Stimulated activated naive CD4-positive, alpha-beta T cell treated with Interleukin-2 at 50 U/mL for 16 hours (primary cell): ENCODE measurements at places on chromosomes 11 and 22.
A peak's percentile ranks its signal among the peaks of the same experiment; 100 is the strongest.

DNA sequence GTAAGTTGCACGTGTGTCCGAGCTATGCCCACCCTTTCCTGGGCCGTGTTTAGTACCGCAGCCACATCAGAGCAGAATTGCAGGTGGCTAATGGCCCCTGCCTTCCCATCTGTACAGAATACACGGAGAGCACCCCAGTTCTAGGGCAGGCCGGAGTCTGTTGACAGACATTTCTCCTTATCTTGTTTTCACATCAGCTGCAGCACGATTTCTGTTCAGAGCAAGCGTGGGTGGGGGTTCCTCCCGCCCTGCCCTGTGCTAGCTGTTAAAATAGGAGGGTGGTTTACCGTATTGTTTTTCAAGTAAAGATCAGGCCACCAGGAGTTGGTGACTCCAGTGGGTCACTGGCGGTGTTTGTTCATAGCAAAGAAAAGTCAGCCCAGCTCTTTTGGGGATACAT lies 41.1 kb downstream of the UBASH3B start:
- peak; percentile 69 for DNase-seq

DNA sequence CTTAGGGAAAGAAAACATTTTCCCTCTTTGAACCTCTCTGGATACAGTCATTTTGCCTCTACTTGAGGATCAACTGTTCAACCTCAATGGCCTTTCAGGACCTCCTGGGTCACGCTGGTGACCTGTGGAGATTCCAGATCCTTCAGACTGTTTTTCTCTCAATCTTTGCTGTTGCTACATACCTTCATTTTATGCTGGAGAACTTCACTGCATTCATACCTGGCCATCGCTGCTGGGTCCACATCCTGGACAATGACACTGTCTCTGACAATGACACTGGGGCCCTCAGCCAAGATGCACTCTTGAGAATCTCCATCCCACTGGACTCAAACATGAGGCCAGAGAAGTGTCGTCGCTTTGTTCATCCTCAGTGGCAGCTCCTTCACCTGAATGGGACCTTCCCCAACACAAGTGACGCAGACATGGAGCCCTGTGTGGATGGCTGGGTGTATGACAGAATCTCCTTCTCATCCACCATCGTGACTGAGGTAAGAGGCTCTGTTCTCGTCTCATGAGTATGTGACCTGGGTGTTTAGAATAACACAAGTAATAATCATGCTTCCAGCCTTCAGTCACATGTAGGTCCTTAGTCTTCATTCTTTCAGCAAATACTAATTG lies 495 bp downstream of the SLC22A9 start:
- DNase-seq: no peak

- DNase-seq: no peak
Measured at GRCh38 chr11:96035031-96035739, 111.3 kb upstream of the MTMR2 start.

DNA sequence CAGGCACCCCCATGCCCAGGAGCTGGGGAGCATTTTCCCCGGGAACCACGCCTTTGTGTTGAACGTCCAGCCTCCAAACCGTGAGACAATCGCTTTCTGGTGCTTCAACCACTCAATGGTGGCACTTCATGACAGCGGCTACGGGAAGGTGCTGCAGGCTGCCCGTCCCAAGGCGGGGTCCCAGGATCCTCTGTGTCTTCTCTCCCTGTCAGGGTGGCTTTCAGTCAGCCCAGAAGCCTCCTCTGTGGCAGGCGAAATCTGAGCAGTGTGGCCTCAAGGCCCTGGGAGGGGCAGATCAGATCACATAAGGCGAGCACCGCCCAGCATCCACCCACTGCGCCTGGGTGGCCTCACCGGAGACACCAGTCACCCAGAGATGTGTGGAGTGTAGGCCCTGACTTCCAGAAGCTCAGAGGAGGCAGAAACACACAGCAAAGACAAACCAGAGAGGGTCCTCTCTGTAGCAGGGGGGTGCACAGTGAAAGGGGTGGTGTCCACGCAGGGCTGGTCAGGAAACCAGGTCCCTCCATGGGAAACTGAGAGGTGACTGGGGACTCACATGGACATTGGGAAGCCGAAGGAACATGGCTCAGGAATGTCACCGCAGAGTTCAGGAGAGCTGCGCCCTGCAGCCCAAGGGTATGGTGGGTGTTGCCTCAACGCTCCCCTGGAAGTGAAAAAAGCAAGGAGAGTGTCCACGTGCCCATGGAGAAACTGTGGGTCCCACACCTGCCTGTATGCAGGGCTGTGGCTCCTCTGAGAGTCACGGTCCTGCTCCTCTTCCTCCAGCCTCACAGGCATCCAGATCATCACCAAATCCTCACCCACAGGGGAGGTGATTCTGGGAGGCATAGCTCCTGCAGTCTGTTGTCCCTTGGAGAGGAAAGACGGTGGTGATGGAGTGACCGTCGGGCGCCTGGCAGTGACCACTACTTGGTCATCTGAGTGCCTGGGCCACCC lies 1420.7 kb downstream of the TBC1D22A start:
- DNase-seq: no peak

GRCh38 chr11:1844221-1845094 lies 5.7 kb downstream of the TNNI2 start:
- DNase-seq: peak; percentile 26

- DNase-seq: no peak
Measured at GRCh38 chr11:120211522-120212258, 858 bp downstream of the OAF start.

DNA sequence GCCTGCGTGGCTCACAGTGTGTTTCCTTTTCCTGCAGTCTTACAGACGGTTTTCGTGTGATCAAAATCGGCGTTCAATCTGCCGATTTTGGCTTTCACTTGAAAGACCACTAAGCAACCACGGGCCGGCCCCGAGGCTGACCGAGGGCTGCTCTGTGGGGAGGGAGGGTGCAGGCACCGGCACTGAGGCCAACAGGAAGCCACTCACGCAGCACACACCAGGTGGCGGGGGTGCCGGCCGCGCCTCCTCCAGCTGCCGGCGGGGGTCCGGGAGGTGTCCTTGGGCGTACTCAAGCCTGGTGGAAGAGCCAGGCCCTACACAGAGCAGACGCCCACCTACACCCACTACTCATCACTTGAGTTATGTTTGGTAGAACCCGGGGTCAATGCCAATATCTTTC lies 14.3 kb downstream of the TOLLIP start:
- DNase-seq: no peak

GRCh38 chr11:75100314-75100713 lies 3.6 kb upstream of the OR2AT4 start:
- peak; percentile 22 for DNase-seq

GRCh38 chr11:68959465-68960293 lies 21.1 kb downstream of the MRGPRD start:
- no peak for DNase-seq

- no peak for DNase-seq
Measured at GRCh38 chr11:46514370-46514769, 79.5 kb downstream of the AMBRA1 start.

- no peak for DNase-seq
Measured at GRCh38 chr11:114193730-114194679, 102.2 kb upstream of the NNMT start.

DNA sequence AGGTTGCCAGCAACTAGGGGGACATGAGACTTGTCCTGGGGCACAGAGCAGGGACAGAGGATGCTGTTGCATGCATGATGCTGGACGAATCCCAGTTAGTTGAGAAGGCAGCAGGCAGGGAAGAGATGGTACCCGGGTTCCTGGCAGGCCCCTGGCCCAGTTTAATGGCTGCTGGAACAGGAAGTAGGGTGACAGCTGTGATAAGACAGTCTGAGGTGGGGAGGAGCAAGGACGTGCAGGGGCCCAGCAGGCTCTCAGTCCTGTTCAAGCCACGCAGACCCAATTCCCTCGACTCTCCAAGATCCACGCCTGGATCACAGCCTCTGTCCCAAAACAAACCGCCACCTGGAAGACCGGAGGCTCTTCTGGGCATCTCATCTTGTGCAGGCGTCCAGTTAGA lies 32.0 kb downstream of the LRRC10B start:
- no peak for DNase-seq

DNA sequence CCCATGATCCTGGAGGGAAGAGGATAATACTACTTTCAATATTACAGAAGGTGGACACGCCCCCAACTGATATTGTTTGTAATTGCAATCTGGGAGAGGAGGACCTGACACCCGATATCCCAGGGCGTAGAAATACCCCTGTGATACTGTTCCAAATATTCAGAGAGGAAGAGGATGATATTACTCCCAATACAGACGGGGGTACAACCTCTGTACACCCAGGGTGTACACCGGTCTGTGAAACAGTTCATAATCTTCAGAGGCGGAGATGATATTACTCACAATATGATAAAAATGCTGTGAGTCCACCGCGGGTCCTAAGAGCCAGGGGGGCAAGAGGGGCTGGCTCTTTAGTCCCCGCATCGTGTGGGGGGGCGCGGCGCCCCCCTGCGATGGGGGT lies 57.2 kb upstream of the ALDH3B2 start:
- DNase-seq: no peak

GRCh38 chr22:36807627-36808026 lies 9.2 kb downstream of the PVALB start:
- no peak for DNase-seq

- DNase-seq: no peak
Measured at GRCh38 chr22:50713571-50714056, 24.4 kb upstream of the ACR start.

DNA sequence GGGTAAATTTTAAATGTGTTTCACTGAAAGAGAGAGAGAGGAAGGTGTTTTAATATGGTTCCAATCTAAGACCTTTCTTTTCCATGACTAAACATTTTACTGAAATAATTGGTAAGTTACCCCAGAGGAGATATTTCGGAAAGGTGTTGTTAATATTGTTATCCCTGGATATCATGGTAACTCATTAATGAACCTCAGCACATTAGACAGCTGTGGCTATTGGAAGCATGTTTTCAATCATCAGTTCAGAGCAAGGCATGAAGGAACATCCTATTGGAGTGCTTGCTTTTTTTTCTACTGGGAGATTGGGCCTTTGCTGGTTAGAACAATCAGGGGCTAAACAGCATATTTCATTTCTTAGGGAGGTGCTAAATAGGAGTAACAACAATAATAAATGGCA lies 11.8 kb downstream of the BARX2 start:
- DNase-seq: no peak

GRCh38 chr11:86245369-86246292 lies 1.1 kb downstream of the EED start:
- peak; percentile 37 for DNase-seq

- DNase-seq: no peak
Measured at GRCh38 chr11:112537846-112538330, 277.2 kb upstream of the PLET1 start.

DNA sequence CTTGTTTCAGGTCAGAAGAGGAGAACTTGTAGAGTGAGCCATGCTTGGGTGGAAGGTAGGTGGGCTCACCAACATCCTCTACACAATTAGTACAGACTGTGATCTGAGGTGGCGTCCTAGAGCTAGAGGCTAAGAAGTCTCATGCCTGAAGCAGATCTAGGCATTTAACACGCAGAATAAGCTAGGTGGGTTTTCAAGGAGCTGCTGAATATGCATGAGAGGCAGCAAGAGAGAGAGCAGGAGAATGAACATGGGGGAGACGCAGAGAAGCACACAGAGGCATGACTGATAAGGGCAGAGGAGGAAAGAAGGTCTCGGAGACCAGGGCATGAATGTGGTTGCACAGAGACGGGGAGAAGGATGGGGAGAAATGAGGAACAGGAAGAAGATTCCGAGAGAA lies 36.8 kb upstream of the JAM3 start:
- DNase-seq: no peak

DNA sequence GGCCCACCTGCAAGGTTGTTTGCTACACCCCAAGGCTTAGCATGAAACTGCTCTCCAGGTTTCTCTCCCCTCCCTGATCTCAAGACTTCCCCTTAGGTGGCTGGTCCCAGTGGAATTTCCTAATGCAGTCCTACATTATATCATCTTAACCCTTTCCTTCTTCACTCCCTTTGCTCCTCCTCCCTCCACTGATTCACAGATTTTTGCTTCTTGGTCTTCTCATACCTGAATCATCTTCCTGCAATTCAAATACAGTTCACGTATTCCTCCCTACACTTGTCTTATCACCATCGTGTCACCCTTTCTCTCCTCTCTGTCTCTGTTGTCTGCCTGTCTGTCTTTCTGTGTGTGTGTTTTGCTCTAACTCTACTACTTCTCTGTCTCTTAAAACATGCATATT lies 17.0 kb downstream of the MMP10 start:
- DNase-seq: no peak

DNA sequence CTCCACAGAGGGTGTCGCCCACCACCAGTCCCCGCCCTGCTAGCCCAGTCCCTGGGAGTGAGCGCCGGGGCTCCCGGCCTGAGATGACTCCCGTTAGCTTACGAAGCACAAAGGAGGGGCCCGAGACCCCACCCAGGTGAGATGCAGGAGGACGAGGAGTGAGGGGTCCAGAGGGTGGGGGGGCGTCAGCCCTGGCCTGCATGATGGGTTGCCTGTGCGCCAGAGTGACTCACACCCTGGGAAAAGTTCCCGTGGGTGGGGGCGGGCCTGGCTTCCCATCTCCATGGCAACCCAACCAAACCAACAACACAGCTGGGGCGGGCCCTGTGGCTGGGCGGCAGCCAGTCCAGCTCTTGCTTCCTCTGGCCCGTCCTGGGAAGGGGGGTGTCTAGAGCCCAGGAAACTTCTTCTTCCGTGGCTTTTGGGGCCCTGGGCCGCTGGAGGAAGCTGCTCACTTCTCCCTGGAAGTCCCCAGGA lies 4.5 kb downstream of the GAS2L1 start:
- peak; percentile 51 for DNase-seq

DNA sequence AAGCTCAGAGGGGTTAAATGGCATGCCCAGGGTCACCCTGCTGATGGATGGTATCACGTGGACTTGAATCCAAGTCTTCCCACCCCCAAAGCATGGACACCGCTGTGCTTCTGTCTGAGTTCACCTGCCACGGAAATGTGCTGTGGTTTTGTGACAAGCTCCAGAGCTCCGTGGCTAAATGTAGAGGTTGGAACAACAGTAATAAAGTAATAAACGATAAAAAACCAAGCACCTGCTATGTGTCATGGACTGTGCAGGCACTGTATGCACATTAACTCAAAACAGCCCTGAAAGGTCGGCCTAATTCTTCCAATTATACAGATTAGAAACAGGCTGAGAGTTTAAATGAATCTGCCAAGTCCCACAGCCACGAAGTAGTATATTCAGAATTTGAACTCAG lies 182.1 kb upstream of the NAV2 start:
- DNase-seq: no peak

- peak; percentile 24 for DNase-seq
Measured at GRCh38 chr11:63536669-63537292, at the start of gene PLAAT4. TSS of gene PLAAT4 (plus strand) at chr11:63536808. CDS start at chr11:63536869, 61 bp downstream.

- DNase-seq: no peak
Measured at GRCh38 chr11:134637091-134638015, 225.3 kb upstream of the B3GAT1 start.

DNA sequence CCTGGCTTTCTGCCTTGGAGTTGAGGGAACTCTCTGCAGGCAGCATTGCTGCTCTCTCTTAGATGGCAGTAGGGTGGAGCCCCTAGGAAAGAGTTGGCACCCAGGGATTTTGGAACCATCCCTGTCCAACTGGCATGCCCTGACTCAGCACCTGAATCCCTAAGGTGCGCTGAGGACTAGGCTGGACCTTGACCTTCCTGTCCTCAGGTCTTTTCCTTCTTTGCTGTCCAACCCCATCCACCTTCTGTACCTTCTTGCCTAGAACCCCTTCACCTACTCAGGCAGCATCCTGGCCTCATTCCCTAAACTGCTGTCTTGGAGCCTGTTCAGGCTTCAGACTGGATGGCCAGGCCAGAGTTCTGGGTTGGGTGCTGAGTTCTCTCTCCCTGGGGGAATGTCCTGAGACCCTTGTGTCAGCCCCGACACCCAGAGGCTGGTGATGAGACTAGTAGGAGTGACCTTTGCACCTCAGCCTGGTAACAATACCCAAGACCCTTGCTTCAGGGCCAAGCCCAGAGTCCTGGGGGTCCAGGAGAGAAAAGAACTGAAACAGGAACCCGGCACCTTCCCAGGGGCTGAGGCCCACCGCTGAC lies 2.5 kb upstream of the POLD4 start:
- no peak for DNase-seq

GRCh38 chr11:86571273-86571948 lies 101.0 kb downstream of the ME3 start:
- no peak for DNase-seq
